Bronchus fibroblast of lung (primary cell): ENCODE measurements at places on chromosomes 7 and 10. TPM values are rescaled to one million over a fixed set of nuclear protein-coding genes. Genes with fewer than 3 reads are reported as not detected.

The BHLHA15 gene
- total RNA-seq: 0.34 and 0.59 TPM in 2 replicates

The ADGRA1 gene
- not detected in 2 replicates for total RNA-seq

The MYOF gene
- 138 and 147 TPM in 2 replicates for total RNA-seq

The LRRD1 gene
- 0.17 TPM in 1 of 2 replicates, not detected in the other for total RNA-seq

The TWNK gene
- total RNA-seq: 5.4 and 5.9 TPM in 2 replicates

The WDR86 gene
- total RNA-seq: 3.9 and 6.7 TPM in 2 replicates

The IFIT1B gene
- not detected in 2 replicates for total RNA-seq

The RNF32 gene
- total RNA-seq: 0.45 and 2.0 TPM in 2 replicates

The HGF gene
- total RNA-seq: 30.3 and 35.1 TPM in 2 replicates

The LIPM gene
- total RNA-seq: not detected in 2 replicates

The SPDYE5 gene
- total RNA-seq: not detected in 2 replicates

The CALHM3 gene
- total RNA-seq: not detected in 2 replicates

The CLDN3 gene
- not detected in 2 replicates for total RNA-seq

The SPAM1 gene
- not detected in 2 replicates for total RNA-seq

The UCN3 gene
- not detected in 2 replicates for total RNA-seq

The MALSU1 gene
- total RNA-seq: 91.6 and 92.0 TPM in 2 replicates

The TMEM26 gene
- 0.89 and 1.0 TPM in 2 replicates for total RNA-seq

The PLCE1 gene
- total RNA-seq: 3.0 and 3.5 TPM in 2 replicates

The PBLD gene
- total RNA-seq: 1.3 and 2.1 TPM in 2 replicates

The TMEM236 gene
- total RNA-seq: not detected in 2 replicates

The COX19 gene
- 2.7 and 3.9 TPM in 2 replicates for total RNA-seq

The OR2A12 gene
- not detected in 2 replicates for total RNA-seq
